Occipital lobe (tissue), 3 donors: ENCODE measurements at places on chromosomes 4 and X. TPM values are rescaled to one million over a fixed set of nuclear protein-coding genes. Genes with fewer than 3 reads are reported as not detected.
A peak's percentile ranks its signal among the peaks of the same experiment; 100 is the strongest.

UGT2B10 gene
- total RNA-seq, result not detected

DNA sequence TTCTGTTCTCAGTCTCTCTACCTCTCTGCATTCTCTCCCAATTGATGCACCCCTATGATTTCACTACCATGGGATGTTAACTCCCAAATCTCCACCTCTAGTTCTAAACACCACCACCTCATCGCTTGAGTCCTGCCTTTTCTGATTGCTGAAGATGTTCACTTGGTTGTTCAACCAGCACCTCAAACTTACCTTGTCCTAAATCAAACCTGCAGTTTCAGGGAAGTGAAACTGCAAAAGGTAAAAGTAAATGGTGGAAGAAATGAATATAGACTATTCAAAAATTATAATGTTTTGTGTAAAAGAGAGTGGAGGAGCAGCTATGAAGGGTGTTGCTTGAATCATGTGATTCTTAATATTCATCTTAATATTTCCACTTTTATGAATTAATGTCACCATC, 91.0 kb downstream of the PDE5A start:
- DNase-seq, result no peak

DNA sequence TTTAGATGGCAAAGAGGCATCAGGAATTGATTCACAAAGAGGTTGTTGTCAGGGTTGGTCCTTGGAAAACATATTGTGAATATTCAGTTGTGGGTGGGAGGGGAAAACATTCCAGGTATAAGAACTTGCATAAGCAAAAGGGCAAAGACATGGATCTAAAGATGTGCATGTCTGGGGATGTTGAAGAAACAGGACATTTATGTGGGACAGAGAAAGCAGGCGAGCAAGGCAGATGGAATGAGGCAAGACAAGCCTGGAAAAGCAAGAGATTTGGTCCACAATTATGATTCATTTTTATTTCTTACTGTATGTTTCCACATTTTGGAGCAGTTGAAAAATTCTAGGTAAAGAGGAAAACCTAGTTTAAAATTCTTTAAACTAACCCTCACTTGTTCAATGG, 134.9 kb upstream of the CXXC4 start:
- DNase-seq, result no peak

DNA sequence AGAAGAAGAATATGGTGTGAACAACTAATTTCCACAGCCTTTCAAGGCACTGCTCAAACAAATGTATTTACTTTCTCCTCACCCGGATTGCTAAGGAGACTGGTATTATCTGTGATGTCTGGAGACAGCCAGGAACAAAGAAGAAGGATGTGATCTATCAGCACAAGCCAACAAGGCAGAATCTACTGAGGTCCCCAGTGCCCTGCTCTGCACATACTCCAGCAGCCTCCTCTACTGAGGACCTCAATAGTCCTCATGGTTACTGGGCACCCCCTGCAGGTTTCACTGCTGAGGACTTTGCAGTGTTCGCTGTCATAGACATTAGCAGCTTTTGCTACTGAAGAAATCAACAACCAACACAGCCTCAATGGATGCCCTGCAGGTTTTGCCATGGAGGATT, 930.1 kb downstream of the ADGRL3 start:
- DNase-seq, result no peak

GRCh38 chrX:105526431-105526830, 295.9 kb upstream of the NRK start:
- no peak for DNase-seq

MMRN1 gene
- total RNA-seq, result 2.5 TPM

GRCh38 chr4:188942606-188943005, 803.4 kb downstream of the TRIML1 start:
- no peak for DNase-seq

GRCh38 chr4:153098427-153098826, 105.8 kb upstream of the TRIM2 start:
- DNase-seq, result no peak

DNA sequence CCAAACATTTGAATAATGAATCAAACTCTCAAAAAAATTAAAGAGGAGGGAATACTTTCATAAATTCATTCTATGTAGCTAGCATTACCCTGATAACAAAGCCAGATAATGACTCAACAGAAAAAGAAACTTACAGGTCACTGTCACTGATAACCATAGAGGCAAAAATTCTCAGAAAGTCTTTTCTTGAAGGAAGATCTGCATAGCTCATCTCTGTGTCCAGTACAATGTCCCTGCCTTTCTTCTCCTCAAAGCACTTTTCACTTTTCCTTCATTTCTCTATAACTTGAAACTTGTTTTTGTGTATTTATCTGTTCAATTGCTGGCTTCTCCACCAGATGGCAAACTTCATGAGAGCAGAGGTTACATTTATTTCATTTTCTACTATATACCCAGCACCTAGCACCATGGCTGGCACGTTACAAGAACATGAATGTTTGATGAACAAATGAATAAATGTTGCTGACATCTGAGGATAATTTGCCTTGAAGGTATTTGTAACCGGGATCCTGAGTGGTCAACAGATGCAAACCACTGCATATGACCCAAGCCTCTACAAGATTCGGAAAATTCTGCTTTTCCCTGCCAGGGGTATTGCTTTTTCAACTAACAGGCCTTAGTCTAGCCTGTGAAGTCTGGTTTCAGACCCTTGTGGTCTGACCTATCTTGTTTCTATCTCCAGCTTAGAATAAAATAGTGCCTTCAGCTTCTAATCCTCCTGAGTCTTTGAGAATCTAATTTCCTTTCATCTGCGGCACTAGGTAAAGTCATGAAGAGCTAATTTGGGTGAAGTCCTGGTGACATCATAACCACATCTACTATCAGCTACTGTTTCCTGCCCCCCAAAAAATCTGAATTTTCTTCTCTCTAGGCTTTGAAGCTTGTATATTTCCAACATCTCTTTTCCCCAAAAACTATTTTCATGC, 52.5 kb upstream of the ANTXR2 start:
- DNase-seq, result no peak

DNA sequence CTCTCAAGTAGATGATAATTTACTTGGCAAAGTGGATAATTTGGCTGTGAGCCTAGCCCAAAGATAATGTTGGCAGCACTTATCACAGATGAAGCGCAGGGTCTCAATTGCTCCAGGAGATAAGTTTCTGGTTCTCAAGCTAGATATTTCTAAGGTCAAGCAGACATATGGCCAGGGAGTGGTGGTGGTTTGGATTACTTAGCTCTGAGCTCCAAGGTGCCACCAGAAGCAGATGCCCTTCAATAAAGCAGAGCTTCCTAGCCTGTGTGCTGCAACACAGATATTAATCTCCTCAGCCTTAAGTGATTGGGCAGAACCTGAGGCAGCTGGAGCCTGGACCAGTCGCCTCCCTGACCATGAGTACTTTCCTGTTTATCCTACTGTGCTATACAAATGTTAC, 79.2 kb upstream of the NALF2 start:
- no peak for DNase-seq

DNA sequence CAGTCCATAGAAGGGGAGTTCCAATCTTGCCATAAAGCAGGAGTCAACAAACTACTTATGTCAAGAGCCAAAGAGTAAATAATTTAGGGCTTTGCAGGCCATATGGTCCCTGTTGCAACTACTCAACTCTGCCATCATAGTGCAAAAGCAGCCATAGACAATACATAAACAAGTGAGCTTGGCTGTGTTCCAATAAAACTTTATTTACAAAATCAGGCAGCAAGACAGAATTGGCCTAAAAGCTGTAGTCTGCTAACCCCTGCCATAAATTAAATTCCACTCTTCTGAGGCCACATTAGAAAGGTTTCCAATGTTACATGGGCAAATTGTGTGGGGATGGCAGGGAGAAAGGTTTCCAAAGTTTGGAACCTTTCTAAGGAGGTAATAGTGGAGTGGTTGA, 14.7 kb downstream of the TRMT2B start:
- DNase-seq, result no peak

DNA sequence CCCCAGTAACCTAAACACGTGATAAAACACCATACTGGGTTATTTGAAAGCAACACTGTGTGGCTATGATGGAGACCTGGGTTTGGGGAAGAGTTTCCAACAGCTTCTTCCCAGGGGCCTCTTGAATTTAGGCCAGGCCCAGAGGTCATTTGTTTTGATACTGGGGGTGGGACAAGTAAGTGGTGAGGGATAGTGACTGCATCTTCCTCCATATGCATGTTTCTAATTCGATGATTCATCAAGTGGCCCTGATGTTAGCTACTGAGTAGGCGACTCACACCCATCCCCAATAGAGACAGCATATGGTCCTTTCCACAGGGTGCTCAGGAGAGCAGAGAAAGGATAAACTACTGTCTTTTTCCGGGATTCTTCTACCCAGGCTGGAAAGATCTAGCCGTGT, 2.7 kb downstream of the NDP start:
- no peak for DNase-seq

DNA sequence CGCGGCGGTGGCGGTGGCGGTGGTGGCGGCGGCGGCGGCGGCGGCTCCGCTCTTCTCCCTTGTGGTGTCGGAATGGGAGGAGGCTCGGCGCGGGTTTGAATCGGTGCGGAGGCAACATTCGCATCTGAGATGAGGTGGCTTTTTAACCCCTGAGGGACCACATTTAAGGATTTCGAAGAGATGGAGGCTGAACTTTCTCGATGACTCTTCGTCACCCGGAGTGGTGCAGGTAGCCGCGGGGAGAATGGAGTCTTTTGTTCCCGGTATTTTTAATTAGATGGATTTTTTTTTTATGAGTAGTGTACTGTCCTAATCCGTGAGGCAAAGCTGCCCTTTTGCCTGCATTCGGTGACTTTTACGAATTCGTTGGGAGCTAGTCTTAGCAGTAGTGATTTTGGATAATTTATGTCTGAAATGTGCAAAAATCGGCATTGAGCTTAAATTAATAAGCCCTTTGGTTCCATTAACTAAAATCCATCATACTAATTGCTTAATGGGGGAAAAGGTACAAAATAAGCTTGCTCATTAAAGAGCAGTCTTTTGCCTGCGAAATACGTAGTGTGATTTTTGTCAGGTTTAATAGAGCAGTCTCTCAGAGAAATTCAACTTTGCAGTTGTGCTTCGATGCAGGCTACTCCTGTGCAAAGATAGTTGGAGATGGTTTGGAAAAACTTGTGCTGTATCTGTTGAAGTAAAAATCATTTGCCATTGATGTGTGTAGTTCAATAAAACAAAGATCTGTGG, 206.2 kb downstream of the TENM3 start:
- no peak for DNase-seq

HS6ST2 gene
- total RNA-seq, result 5.0 TPM

GRCh38 chr4:54231768-54232688, 2.9 kb downstream of the PDGFRA start:
- DNase-seq, result no peak

- no peak for DNase-seq
These were observed 133.1 kb downstream of the HMX1 start for GRCh38 chr4:8738471-8738931.

SLC34A2 gene
- 0.16 TPM for total RNA-seq

COL4A6 gene
- 4.2 TPM for total RNA-seq

DNA sequence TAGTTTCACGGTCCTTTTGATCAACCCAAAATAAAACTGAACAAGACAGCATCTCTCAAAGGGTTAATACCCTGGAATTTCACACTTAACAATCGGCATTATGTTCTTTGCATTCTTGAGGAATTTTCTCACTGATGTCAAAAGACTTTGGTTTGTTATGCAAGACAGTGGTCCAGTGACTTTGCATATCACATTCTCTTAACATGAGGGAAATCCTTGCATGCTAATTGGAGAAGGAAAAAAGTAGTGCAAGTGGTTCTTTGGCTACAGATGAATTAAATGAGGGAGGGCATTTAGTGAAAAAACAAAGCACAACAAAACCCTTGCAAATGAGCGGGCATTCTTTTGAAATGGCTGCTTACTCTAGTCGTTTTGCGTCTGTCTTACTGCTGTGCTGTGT, 105.1 kb upstream of the LIMCH1 start:
- DNase-seq, result no peak

GRSF1 gene
- 73.5 TPM for total RNA-seq

GPAT3 gene
- not detected for total RNA-seq

DNA sequence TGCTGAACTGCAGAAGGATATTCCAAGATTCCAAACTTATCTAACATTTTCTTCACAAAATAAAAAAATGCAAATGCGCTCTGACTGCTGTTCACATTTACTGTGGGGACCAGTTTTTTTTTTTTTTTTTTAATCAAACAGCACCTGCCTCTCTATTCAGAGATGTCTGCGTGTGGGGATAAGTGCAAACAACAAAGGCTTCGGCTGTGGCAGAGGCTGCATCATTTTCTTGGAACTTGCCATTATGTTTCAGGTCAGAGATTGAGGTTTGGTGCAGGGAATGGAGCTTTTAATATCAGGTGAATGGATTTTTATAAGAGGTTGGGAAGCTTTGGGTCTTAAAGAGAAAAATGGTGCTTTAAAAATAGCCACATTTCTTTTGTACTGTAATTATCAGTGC, 78.2 kb upstream of the TET2 start:
- DNase-seq, result no peak

GRCh38 chrX:112857478-112857878, 16.8 kb upstream of the AMOT start:
- DNase-seq, result no peak

- no peak for DNase-seq
These were observed 12.4 kb upstream of the SH3RF1 start for GRCh38 chr4:169283114-169283509.

DNA sequence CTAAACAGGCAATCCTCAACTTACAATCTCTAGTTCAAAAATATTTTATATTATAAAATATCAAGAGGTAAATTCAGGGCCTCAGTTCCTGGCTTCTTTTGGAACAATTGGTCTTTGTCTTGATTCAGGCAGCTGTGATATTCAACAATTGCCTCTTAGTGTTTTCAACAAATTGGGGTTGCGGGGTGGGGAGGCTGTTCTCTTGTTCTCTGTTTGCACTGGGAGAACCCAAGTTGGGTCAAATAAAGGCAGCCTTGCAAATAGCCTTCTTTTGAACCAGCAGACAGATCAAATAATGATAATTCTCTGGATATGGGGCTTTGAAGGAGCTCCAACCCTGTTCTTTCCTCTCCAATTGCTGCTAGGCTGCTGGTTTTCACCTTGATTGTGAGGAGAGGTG, 142.5 kb downstream of the COL4A5 start:
- DNase-seq, result peak; percentile 29

UGT2B11 gene
- not detected for total RNA-seq

DNA sequence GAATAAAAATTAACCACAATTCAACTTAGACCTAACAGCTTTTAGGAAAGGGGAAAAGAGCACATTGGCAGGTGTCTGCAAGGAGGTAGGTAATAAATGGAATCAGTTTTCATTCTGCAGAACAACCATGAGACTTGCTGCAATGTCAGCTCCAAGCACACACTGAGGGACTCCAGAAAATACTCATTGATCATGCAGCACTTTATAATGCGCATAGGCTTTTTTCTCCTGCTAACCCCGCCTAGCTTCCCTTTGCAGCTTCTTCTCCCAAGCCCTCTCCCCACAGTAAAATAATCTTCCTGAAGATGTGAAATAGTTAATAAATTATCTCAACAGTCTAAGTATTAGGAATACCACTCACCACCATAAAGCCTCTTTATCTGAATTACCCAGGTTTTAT, 36.9 kb downstream of the ANKRD17 start:
- DNase-seq, result no peak

DNA sequence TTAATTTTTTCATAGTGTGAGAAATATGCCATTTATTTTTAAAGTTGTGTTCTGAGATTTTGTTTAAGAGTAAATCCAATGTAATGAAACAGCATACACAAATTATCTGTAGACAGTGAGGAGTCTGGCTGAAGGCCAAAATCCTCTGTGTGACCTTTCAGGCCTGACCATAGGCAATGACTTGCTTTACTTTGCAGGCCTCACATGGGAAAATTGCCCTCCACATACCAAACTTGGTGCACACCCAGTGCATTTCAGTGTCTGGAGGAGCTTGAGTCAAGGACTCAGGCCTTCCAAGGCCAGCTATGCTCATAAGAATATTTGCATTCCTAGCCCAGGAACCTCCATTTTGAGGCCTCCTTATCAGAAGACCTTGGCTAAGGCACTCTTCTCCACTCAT, 430.1 kb downstream of the GABRG1 start:
- no peak for DNase-seq
